ENCODE measurements at places on chromosomes 1 and 21.

DNA sequence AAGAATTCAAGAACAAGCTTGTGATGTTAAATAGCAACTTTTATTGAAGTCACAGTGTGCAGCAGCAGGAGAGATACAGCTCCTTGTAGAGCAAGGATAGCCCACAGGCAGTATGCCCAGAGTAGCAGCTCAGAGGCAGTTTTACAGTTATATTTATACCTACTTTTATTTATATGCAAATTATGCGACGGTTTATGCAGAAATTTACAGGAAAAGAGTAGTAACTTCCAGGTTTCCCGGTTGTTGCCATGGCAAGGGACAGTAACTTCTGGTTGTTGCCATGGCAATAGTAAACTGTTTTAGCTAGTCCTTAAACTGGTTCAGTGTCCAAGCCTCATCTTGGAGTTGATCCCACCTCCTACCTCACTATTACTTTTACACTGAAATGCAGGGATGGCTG is 344.6 kb upstream of the LYPLAL1 start:
- no peak for DNase-seq

DNA sequence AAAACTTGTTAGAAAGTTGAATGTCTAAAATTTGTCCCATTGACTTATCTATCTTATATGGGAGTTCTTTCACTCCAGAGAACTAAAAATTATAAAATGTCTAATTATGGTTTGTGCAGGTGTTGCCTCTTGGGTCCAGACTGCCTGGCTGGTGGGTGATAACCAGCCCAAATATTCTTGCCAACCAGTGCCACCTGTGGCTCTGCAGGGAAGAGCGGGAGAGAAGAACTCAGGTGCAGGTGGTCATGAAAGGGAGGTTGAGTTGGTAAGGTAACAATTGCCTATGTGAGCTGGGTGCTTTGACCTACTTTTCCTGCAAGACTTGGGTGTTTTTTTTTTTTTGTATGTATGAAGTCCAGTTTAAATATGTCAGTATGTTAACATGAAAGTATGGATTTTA is 10.2 kb downstream of the RPS6KC1 start:
- no peak for DNase-seq

- peak; percentile 78 for DNase-seq
Observed at GRCh38 chr1:217135569-217135915, 412.3 kb upstream of the ESRRG start.

DNA sequence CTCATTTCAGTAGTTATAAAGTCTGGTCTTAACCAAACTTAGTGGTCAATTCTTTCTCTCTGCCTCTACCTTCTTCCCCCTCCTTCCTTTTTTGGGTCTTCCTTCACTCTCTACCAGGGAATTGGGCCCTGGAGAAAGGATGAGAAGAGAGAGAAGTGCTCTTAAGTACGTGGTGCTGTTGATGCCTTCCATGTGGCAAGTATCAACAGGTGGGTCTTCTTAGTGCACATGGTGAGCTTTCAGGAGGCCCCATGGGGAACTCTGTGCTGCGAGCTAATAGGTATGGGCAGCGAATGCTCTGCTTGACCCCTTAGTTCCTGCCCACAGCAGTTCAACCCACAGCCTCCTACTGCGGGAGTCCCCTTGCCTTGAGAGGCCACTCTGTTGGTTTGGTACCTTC is 39.4 kb upstream of the LMX1A start:
- no peak for DNase-seq

- DNase-seq = no peak
Observed at GRCh38 chr1:207937204-207937603, 26.3 kb upstream of the CD34 start.

- no peak for DNase-seq
Observed at GRCh38 chr1:204791453-204792353, 79.0 kb upstream of the NFASC start.

All from cardiac septum (tissue), 1 donor.